ENCODE measurements at places on chromosomes 7 and 10.

DNA sequence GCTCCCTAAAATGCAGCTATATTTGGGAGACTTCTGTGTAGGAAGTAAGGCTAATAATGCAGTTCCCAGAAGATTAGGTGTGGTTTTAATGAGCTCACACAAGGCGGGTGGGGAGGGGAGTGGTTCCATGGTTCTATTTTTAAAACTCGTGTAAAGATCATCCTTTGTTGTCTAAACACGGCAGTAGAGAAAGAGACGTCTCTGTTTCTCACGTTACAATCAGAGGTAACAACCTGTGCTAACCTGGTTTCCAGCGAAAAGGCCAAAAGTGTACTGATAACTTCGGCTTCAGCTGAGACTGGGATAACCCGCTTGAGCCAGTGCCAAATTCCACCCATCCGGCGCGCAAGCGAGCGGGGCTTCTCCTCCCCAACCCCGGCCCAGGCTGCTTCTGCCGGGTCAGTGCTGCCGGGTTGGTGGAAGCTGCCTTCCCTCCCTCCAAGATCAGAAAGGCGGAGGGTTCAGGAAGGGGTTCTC, 2.5 kb upstream of the MAP3K8 start:
- DNase-seq = no peak

- DNase-seq = no peak
Observed at GRCh38 chr7:112089551-112089950, 116.6 kb downstream of the DOCK4 start.

DNA sequence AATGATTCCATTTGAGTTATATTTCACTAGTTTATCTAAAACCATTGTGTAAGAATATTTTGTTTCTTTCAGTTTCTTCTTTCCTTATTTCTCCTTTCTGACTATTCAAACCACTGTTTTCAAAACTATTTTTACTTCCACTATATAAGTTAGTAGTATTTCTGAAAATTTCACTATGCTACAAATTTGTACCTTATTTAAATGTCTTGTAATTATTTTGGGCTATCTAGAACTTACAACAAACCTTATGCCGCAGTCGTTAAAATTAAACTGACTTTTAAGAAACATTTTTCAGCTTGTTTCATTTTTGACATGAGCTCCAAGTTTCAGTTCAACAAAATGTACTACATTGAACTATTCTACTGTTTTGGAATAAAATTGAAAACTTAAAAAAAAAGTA, 1.8 kb downstream of the TFEC start:
- DNase-seq = no peak

- DNase-seq = no peak
Observed at GRCh38 chr7:39186131-39186530, 208.4 kb downstream of the POU6F2 start.

DNA sequence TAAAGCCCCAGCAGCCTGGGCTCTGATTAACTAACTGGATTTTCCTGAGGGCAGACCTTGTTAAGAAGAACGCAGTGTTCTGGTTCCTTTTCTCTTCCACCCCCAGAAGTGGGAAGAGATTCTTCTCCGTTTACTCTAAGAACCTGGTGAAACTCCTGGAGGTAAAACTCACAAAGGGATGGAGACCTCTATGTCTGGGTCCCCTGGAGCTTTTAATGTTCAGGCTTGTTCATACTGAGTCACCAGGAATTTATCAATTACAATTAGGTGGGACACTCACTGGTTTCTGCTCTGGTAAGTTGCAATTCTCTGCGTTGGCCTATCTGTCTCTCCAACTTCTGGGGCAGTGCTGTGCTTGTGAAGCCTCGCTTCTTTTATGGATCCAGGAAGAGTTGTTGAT, 73.3 kb upstream of the CACNB2 start:
- DNase-seq = no peak

GRCh38 chr7:130900471-130901076, 166.6 kb upstream of the KLF14 start:
- no peak for DNase-seq

- DNase-seq = no peak
Observed at GRCh38 chr7:133109816-133110215, 27.9 kb upstream of the CHCHD3 start.

DNA sequence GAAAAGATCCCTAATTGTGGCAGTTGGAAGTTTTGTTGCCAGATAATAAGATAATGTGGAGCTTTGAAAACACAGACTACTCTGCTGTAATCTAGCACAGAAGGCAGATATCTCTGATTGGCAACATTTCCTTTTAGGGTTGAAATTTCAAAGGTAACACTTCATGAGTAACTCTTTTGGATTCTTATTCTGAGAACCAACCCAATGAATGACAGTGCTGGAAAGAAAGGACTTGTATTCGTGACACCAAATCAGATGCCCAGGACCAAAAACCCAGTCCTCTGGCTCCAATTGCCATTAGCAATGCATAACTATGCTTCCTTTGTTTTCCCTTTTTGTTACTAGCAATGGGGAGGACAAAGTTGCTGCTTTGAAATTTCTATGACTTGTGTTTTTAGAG, 41.0 kb upstream of the ELMO1 start:
- DNase-seq = no peak

GRCh38 chr7:47682874-47683273, 101.0 kb upstream of the TNS3 start:
- no peak for DNase-seq

DNA sequence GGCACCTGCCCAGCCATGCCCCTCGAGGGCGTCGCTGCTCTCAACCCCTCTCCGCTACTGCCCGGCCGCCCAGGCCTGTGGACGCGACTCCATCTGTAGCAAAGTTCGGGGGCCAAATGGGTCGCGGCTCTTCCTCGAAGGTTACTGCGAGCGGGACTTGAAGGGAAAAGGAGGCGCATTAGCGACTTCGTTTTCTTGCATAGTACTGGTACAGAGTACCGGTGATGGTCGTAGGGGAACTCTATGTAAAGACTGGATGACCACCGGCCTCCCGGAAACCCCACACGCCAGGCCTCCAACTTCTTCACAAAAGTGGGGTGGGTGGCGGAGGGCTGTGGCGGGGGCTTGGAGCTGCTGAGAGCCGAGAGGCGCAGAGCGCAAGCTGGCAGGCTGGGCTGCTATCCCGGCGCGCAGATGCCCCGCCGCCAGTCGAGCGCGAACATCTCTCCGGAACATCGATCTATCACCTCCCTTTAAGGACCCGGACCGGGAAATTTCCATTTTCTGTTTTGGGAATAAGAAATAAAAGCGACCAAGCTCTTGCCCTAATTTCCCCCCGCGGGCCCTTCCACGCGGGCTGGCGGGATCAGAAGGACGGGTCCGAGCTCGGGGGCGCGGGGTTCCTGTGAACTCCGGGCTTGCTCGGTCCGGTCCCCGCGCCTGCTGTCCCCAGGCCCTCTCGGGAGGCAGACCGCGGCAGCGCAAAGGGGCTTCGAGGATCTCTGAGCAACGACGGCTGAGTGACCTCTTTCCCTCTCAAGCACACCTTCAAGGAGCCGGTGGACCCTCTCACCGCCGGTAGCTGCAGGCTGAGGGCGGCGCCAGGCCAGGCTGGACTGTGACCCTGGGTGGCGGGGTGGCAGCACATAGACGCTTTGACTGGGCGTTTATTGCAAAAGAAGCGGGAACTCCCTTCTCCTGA, 12.2 kb upstream of the FEZF1 start:
- DNase-seq = no peak

DNA sequence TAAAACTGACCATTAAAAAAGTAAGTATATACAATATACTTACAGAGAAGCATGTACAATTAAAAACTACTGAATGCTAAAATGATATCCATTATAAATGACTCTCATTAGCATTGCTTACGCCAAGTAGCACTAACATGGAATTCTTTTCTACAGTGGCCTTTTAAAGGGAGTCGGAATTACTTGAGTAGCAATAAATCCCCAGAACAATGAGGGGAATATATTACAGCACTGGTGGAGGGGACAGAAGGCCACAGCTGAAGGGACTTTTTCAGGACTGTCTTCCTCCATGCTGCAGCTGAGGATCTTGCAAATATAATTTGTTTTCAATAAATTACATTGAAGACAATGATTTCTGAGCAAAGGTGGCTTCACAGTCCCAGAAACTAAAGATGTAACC, 97.0 kb downstream of the ALOX5 start:
- no peak for DNase-seq

DNA sequence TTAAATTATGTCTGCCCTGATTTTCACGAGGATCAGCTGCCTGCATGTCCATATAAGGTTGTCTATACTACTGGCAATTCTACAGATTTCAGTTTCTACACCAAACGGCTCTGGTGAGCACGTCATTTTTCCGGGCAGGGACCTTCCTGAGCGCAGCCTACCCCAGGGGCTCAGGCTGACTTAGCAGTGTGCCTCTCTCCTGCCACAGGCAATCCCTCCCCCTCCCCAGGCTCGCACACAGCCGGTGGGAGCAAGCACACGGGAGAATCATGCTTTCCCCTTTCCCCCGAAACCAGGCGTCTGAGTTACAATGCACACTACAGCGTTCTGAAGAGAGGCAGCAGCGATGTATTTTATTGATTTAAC, 1.7 kb downstream of the KLF6 start:
- peak; percentile 77 for DNase-seq

Measured in activated CD8-positive, alpha-beta T cell treated with anti-CD3 and anti-CD28 coated beads, Interleukin-2, amount 10 ng/mL, durations not matched to agents 7 days and 5 days (primary cell).